NCI-H774 (cell line): ENCODE measurements at places on chromosomes 2 and 18.
A peak's percentile ranks its signal among the peaks of the same experiment; 100 is the strongest.

- DNase-seq: peak; percentile 60
These were observed 515.8 kb downstream of the GALR1 start for GRCh38 chr18:77765468-77765867.

- no peak for DNase-seq
These were observed 258.8 kb downstream of the NEDD4L start for GRCh38 chr18:58302811-58303210.

DNA sequence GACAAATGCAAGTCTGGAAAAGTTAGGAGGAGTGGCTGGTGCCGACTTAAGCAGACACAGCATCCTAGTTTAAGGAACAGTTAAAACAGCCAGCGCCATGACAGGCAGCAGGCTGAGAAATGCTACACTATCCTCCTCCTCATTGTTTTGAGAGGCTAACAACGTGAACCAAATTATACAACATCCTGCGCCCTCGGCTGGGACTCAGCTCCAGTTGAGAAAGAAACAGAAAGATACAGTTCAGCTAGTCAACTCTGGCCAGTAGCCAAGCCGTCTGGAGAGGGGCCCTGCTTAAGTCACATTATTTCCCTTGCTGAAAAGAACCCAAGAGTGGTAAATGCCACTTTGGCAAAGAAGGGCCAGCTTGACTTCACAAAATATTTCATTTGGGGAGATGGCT, 90.2 kb downstream of the BCL11A start:
- no peak for DNase-seq

DNA sequence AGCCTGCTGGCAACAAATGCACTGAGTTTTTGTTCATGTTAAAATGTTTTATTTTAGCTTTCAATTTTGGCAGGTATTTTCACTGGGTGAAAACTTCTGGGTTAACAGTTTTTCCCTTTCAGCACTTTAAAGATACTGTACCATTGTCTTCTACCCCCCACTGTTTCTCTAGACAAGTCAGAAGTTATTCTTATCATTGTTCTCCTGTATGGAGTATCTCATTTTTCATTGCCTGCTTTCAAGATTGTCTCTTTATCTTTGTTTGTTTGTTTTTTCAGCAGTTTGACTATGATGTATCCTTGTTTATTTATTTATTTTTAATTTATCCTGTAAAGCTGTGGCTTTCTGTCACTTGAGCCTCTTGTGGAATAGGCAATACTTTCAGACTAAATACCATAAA, 277.0 kb downstream of the ICOS start:
- DNase-seq: no peak

- no peak for DNase-seq
These were observed 33.7 kb upstream of the LBH start for GRCh38 chr2:30197570-30198192.

DNA sequence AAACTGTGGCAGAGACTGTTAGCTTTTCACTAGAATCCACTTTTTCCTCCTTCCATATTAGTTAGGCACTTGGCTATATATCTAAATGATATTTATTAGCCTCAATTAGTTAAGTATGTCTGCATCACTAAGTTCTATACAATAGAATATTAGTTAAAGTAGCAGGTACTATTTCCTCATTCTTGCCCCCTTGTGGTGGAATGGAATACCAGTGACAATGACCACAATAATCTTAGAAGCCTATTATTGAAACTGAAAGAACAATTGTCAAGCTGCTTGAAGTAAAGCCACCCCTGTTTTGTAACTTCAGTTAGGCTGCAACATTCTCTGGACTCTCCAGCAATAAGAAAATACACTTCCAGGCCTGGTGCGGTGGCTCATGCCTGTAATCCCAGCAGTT, 476.3 kb upstream of the VWC2L start:
- DNase-seq: no peak

GRCh38 chr2:5617796-5618195, 74.4 kb upstream of the SOX11 start:
- DNase-seq: no peak

- no peak for DNase-seq
These were observed 8.1 kb upstream of the CYP26B1 start for GRCh38 chr2:72155737-72156136.

- no peak for DNase-seq
These were observed 162.7 kb downstream of the ARL4C start for GRCh38 chr2:234334151-234334550.

- DNase-seq: no peak
These were observed 67.3 kb downstream of the SPTBN1 start for GRCh38 chr2:54523324-54523959.

- no peak for DNase-seq
These were observed 167.4 kb downstream of the C1D start for GRCh38 chr2:67895227-67895941.

- no peak for DNase-seq
These were observed 12.2 kb downstream of the BIN1 start for GRCh38 chr2:127094509-127095366.

- no peak for DNase-seq
These were observed 33.1 kb upstream of the NPC1 start for GRCh38 chr18:23619388-23619881.

GRCh38 chr2:120926463-120927264, 191.0 kb downstream of the GLI2 start:
- DNase-seq: no peak

- no peak for DNase-seq
These were observed 120.5 kb downstream of the TANC1 start for GRCh38 chr2:159088906-159089305.

GRCh38 chr18:21210278-21210677, 31.8 kb upstream of the GREB1L start:
- no peak for DNase-seq

DNA sequence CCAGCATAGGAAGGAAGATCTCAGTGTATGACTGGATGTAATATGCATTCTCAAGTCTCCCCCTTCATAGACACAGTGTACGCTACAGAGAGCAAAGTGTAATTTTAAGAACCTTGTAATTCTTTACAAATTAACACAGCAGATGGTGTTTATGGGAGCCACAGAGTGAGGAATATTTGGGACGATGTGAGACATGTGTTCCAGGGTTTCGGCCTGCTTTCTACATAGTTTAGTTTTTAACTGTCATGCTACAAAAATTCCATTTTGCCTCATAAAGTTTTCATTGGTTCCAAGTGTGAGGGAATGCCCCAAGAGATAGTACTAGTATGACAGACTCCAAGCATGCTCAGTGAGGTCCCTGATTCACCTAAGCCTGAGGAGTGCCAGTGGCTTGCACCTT, 76.2 kb upstream of the LRRTM1 start:
- DNase-seq: no peak

DNA sequence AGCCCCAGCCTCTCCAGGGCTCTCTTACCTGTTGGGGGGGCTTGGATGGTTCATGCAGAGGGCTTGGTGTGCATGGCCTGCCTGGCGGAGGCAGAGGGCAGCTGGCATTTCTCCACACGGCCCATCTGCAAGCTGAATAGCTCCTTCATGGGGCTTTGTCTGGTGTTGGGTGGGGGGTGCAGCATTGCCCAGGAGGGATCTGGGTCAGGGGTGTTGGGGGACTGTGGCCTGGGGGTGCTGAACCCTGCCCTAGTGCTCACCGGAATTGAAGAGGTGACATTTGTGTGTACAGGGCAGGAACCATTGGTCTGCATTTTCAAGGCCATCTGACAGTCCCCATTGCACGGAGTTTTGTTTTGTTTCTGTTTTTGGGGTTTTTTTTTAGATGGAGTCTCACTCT, 58.8 kb upstream of the HAAO start:
- DNase-seq: no peak

- DNase-seq: no peak
These were observed 222.3 kb downstream of the SH3RF3 start for GRCh38 chr2:109351164-109351756.

- DNase-seq: no peak
These were observed 8.0 kb upstream of the CYP27C1 start for GRCh38 chr2:127228102-127228501.

GRCh38 chr2:42096869-42097591, 49.2 kb downstream of the PKDCC start:
- no peak for DNase-seq

GRCh38 chr2:85744741-85745601, 8.8 kb upstream of the ATOH8 start:
- no peak for DNase-seq

- DNase-seq: peak; percentile 43
These were observed 160.3 kb upstream of the SIX2 start for GRCh38 chr2:45169339-45170190.

DNA sequence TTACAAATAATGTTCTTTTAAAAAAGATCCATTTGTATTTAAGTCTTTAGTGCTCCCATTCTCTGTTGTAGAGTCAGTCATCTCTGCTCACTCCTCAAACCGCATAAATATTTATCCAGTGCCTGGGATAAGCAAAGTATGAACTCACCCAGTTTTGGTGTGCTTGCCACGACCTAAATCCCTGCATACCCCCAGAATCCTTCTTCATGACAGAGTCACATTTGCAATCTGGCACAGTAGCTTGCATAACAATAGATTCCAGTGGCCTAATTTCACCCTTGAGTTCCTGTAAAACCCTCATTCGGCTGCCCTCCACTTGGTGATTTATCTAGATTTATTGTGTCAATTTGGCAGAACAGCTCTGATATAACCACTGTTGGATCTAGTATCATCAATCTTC, 92.9 kb downstream of the DTNA start:
- no peak for DNase-seq

GRCh38 chr2:6940820-6941219, 23.6 kb downstream of the RNF144A start:
- no peak for DNase-seq

GRCh38 chr18:56542476-56542875, 95.9 kb downstream of the TXNL1 start:
- DNase-seq: no peak

GRCh38 chr2:154375579-154375931, 322.9 kb upstream of the KCNJ3 start:
- peak; percentile 60 for DNase-seq

DNA sequence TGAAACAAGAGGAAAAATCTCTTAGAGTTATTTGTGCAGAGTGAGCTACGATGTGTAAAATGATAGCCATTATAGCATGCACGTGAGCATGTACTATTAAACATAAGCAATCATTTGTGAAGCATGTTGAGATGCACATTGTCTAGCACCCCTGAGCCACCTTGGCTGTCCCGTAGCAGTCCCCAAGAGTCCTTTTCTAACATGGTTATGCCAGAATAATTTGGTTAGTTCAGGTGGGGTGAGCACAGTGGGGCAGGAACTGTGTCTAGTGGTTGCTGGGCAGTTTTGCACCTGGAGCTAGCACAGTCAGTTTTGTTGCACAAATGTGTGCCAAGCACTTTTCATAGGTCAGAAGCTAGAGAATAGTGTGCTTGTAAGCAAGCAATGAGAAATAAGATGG, 809.8 kb downstream of the RNF144A start:
- no peak for DNase-seq

- no peak for DNase-seq
These were observed 132.1 kb downstream of the NFATC1 start for GRCh38 chr18:79527656-79528315.
